ENCODE measurements at places on chromosomes 7 and 10.

DNA sequence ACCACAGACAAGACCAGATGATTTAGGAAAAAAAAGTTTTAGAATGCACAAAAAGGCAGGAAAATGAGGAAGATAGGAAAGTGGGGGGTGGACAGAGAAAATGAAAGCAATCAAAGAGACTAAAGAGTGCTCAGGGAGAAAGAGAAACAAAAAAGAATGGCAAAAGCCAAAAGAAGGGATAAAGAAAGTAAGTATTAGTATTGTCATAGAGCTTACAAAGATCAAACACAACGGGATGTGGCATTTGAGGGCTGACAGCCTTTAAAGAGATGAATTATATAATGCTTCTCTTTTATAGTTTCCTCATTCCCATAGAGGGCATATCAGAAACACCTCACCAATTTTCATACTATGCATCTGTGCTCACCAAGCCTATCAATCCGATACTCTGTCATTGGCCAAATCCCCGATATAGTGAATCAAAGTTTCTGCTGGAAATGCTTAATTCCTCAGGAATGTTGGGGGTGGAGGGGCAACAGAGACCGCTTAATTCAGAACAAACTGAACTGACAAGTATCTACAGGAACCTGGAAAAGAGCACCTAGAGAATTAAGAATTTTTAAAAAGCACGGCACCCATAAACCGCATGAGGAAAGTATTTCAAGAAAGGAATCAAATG lies 2.7 kb downstream of the COG5 start:
- DNase-seq = no peak

DNA sequence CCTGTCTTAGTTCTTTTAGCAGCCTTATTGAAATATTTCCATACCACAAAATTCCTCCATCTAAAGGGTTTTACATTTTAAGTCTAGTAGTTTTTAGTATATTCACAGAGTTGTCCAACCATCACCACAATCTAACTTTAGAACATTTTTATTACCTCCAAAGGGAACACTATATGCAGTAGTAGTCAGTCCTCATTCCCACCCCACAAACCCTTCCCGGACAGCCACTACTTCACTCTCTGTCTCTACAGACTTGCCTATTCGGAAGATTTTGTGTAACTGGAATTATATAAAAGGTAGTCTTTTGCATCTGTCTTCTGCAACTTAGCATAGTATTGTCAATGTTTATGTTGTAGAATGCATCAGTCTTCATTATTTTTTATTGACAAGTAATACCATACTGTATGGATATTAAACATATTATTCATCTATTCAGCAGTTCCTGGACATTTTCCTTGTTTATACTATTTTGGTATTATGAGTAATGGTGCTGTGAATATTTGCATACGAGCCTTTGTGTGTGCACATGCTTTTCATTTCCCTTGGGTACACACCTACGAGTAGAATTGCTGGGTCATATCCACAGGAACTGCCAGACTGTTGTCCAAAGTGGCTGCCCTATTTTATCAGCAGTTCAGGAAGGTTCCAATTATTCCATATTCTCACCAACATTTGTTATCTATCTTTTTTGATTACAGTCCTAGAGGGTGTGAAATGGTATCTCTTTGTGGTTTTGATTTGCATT lies 60.9 kb upstream of the LANCL2 start:
- DNase-seq = no peak

DNA sequence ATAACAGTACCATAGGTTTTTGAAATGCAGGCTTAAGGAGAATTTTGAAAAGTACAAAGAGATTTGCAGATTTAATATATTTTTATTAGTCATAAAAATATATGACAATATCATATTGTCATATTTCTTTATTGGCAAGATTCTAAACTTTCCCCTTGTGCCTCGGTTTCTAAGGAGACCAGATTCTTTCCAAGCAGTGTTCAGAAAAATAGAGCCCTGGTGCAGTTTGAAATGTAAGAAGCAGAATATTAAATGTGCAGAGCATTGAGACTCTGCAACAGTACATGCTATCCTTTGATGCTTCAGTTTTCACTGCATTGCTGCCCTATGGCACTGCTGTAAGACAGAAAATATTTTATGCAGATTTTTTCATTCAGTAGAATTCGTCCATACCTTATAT lies 243.2 kb downstream of the CCDC3 start:
- no peak for DNase-seq

DNA sequence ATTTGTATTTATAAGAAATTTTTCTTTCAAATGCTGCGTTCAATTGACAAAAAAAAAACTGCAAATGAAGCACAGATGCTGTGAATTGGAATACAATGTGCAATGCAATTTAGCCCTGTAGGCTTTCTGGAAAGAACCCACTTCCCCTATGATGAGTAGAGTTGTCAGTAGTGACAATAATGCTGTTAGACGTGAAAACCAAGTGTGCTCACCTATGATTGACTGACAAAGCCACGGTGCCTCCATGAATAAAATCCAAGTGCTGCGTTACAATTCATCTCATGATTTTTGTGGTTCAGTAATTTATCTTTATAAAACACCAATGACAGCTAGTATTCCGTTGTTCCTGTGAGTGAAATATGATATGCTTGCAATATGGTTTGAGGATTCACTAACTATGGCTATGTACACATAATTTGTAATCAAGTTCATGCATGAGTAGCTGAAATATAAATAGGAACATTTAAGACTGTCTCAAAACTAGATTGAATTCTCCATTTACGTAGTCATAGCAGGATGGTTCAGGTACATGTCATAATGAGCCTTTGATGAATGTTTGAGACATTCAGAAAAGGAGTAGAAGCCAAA lies 1160.3 kb downstream of the CNTNAP2 start:
- no peak for DNase-seq

DNA sequence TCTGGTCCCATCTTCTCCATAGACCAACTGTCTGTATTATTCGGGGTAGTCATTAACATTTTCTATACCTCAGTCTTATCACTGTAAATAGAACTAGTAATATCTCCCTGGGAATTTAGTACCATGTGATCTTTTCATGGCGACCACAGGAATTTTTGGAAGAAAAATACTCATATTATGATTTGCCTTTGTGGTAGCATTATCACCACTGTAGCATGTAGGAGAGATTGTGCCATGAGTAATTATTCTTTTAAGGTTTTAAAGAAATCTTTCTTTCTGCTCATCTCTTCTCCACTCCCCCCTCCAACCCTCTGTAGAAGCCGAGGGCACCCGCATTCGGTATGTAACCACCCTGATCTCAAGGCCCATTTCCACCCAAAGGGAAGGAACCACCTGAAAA lies 25.0 kb downstream of the ZNF365 start:
- no peak for DNase-seq

DNA sequence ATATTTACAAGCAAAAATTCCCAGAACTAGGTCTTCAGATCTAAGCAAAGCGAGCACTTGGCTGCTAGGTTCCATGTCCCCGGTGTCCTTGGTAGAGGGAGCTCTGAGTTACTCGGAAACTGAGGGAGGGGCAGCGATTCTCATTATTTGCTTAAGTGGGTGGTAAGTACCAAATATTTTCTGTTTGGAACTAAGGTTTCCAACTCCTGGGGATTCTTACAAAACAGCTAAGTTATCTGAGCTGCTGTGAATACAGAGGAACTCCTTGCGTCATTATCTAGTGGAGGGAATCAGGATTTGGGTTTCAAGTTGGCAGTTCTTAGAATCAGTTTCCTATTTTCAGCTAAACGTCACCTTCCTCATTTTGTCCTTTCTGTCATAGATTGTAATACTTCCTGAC lies 76.8 kb upstream of the IKZF1 start:
- no peak for DNase-seq

GRCh38 chr10:116538992-116539391 lies 6.7 kb upstream of the PNLIP start:
- DNase-seq = no peak

- DNase-seq = no peak
Observed at GRCh38 chr10:29951441-29951931, 107.9 kb downstream of the JCAD start.

DNA sequence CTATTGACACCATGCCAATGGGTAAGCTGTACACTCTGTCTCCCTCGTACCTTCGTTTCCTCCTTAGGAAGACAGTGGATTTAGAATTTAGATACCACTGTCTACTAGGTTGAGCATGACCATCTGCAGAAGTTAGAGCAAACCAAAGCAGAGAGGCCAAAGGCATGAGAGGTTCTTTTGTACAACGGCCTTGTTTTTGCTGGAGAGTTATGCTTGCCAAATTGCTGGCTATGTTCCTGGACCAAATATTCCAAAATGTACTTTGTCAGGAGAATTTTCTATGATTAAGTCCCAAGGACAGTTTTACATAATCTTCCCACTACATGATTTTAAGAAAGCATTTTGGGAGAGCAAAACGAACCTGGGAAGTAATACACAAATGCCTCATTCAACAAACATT lies 47.9 kb upstream of the PLCE1 start:
- DNase-seq = no peak
